ENCODE measurements at places on chromosomes 11 and 22.

DNA sequence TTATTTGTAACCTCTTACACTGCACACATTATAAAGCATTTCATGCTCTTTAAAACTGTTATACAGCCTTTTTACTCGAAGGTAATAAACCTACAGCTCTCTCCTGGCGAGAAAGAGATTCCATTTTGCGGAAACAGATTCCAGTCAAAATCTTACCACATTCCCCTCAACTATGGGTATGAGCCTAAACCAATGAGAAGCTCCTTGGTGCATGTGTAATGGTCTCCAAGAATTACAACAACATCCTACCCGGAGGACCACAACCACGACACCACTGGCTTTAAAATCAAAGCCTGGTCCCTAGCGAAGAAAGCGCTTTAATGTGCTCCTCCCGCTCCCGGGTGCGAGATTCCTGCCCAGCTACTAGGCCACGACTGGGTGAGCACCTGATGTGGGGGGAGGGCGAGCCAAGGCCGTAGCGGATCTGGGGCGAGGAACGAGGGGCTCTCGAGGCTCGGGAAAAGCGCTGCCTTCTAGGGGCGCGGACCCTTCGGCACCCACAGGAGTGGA, 821 bp downstream of the CELF1 start:
- DNase-seq, result no peak

GRCh38 chr11:65615950-65616574, 486 bp downstream of the PCNX3 start:
- no peak for DNase-seq

GRCh38 chr22:37797874-37798500, 9.7 kb upstream of the GCAT start:
- DNase-seq, result no peak

DNA sequence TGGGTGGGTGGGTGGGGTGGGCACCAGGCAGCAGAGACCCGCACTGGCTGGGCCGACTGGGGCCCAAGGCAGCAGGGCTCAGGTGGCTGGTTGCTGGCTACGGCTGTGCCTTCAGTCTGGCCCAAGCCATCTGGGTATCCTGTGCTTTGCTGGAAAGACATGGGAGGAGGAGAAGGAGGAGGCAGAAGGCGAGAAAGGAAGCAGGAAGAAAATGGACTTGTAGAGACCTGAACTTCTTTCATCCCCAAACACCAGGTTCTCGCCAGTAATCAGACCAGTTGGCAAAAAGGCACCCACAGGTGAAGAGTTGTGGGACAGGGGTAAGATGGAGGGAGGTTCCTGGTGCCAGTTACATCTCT, 78.8 kb downstream of the IGLL1 start:
- no peak for DNase-seq

- no peak for DNase-seq
Observed at GRCh38 chr11:64034411-64034811, 1.3 kb upstream of the FLRT1 start.

DNA sequence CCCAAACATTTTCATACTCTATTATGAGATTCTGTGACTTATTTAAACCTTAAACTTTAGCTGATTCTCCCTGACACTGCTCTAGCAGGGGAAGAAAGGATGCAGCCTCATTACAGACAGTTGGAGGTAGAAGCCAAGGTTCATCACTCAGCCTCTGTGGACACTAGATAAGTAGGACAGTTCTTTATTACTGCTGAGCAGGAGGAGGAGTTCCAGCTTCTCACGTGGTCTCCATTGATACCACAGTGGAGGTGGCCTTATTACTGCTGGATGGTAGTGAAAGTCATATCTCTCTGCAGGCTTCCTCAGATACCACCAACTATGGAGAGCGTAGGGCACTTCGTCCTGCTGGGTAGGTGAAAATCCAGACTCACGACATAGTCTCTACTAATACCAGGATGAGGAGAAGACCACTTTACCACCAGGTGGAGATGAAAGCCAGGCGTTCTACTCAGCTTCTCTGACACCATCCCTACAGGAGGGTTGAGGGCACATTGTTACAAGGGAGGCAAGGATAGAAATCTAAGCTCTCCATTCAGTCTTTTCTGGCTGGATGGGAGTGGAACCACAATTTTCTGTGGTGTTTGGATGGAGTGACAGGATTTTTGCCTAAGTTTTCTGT, 13.1 kb upstream of the ANGPTL5 start:
- DNase-seq, result no peak

GRCh38 chr22:44405661-44406060, 92.4 kb downstream of the RTL6 start:
- DNase-seq, result no peak

GRCh38 chr11:128695539-128696221, 1.8 kb downstream of the FLI1 start:
- DNase-seq, result no peak

DNA sequence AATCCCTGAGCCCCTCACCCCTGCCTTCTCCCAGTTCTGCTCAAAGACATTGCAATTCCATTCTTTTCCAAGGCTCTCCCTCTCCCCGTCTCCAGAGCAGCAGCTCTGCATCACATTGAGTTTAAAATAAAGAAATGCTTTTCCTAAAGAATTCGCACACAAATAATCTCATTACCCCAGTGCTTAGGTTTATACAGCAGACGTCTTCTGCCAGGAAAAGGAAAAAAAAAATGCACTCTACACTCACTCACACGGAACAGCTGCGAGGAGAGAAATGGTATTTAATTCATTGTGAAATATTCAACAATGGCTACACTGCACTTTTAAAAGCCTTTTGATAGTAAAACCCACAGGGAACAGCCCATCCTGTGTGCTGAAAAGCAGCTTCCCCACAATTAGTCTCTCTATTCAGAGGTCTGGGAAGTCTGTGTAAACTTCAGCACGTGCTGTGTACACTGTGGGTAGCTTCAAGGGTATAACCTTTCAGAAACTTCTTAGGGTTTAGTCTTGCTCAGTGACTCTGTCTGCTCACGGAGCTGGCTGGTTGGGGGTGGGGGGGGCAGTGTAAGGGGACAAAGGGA, 42.8 kb downstream of the ETS1 start:
- DNase-seq, result no peak

- no peak for DNase-seq
Observed at GRCh38 chr11:62217191-62217748, 8.8 kb downstream of the SCGB2A1 start.

DNA sequence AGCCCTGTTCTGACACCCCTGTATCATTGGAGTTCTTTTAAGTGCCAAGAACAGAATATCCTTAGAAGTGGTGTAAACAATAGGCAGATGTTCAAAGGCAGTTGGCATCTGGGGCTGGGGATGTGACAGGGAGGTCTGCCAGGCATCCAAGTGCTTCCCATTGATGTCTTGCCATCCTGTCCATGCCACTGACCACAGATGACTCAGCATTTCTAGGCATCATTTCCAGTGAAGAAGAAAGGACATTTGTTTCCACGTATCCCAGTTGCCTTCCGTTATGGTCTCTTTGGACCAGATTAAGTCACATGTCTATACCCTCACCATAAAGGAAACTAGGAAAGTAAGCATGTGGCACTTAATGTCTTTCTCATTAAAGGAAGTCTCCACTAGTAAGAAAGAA, 76.7 kb upstream of the BARX2 start:
- no peak for DNase-seq

DNA sequence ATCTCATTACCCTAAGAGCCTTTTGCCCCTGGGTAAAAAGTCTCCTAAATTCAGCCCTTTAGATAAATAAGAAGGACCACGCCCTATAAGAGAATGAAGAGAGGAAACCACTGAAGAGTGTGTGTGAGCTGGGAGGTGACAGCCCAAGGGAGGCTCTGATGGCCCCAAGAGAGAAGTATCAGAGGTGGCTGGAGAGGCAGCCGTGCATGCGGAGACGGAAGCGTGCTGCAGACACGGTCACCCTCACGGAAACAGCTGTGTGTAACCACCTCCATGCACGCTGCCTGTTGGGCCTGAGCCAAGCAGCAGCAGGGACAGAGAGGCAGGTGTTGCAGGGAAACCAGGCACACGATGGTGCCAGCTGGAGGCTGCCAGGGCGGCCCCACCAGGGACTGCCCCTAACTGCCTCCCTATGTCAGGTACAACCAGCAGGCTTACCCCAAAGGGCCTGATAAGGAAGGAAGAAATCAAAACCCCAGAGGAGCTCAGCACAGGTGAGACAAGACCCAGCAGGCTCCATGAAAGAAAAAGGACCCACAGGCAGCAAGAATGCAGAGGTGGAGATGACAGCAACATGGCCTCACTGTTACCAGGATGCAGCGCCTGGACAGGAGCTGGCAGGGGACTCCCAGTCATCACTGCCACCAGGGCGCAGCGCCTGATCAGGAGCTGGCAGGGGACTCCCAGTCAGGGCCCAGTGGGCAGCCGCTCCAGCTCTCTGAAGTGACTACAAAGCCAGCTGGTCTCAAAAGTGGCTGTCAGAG, 7.8 kb downstream of the LARGE2 start:
- peak; percentile 86 for DNase-seq

DNA sequence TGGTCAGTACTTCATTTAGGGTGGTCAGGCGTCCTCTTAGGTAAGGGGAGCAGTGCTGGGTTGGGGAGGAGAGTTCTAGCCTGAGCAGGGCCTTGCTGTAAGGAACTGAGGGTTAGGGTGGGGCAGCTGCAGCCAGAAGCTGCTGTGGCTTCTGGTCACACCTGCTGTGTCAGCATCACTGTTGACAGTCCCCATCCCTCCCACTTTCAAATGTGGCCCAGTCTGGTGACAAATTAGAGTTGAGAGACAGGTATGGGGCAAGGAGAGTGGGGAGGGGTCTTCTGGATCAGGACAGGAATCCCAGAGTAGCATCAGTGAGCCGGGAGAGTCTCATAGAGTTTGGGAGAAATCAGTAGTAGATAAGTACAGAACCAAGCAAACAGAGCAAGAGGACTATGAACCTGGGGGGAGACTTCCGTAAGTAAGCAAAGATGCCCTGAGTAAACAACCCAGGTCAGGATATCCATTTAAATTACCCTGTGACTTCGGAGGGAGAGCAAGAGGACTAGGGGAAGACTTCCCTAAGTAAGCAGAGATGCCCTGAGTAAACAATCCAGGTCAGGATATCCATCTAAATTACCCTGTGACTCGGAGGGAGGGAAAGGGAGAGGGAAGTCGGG, 53.7 kb downstream of the PPP6R2 start:
- no peak for DNase-seq

GRCh38 chr22:20591295-20591645, 83.9 kb downstream of the MED15 start:
- DNase-seq, result no peak

GRCh38 chr11:29317694-29318093, 699.1 kb downstream of the KCNA4 start:
- DNase-seq, result no peak

DNA sequence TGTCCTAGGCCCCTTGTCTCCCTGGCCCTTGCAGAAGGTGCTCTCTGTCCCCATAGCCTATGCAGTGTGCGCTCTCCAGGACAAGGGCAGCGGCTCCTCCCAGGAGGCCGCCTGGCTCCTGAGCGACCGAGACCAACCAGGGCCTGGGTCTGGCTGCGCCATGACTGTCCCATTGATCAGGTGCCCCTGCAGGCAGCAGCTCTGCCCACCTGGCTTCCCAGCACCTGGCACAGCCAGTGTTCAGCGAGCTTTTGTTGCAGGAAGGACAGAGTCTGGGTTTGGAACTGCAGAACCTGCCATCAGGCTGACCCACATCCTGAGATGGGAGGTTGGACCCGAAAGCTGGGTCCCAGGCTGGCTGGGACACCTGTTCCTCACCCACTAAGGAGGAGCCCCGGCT, 1001.1 kb downstream of the BRD1 start:
- no peak for DNase-seq

DNA sequence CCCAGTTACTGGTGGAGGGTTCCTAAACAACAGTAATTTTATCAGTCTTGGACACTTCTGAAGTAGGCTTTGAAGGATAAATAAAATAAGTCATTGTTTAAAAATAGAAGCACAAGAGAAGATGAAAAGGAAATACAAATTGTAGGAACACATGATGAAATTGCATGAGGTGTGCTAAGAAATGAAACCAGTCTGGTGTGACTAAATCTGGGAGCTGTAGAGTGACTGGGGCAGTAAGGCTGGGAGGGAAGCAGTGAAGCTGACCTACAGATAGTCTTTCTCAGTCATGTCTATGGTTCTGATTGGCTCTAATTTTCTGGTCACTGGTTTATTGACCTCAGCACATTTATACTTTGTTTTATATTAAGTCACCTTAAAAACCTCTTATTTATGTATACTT, 139.1 kb downstream of the SLC17A6 start:
- DNase-seq, result no peak

DNA sequence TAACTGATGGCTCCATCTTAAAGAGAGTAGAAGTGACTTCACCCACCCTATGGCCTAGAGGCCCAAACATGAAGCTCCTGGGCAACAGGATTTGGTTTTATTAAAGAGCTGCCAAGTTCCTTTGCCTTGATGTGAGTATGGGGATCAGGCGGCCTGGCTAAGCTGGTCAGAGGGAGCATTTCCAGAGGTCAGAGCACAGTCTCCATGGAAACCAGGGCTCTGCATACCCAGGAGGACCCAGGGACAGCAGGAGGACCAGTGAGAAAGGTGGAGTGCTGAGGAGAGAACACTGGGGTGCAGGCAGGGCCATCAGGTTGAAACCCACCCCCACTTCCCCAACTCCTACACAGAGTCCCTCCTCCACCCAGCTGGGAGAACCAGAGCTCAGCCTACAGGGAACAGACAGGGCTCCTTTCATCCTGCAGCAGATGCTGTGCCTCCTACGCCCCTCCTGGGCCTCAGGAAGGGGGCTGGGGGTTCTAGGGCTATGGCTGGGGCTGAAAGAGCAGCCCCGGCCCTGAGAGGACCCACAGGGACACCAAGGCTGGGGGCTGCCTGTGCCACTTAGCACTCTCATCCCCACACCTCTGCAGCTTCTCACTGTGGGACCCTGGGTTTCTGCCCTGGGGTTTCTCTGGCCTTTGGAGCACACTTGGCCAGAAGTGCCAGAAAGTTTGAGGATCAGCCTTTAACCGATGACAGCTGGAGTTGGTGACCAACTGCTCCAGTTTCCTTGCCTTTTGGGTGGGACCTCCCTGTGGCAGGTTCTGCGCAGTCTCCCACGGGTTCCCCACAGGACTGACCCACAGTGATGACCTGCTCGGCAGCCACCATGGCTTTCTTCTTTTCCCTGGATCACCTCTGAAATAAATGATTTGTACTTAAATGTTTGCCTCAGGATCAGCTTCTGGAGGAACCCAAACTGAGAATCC, 13.8 kb upstream of the P2RY6 start:
- DNase-seq, result no peak

GRCh38 chr11:86630229-86630981, 42.0 kb downstream of the ME3 start:
- DNase-seq, result no peak

GRCh38 chr22:25548866-25549464, 15.5 kb upstream of the GRK3 start:
- DNase-seq, result no peak

DNA sequence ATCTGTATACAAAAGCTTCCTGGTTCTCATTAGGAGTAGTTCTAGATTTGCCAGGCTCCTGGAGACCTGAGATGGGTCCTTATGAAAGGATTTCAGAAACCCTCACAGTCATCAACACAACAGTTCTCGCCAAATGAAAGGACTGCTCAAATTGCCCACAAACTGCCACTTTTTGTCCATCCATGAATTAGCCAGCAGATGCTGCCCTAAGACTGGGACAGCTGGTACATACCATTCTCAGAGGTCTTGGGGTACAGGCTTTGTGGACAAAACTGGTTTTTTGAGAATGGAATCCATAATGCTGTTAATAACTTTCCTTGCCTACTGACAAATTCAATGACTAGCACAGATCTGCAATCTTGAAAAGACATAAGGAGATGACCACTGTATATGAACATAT, 23.4 kb upstream of the BDNF start:
- DNase-seq, result no peak

GRCh38 chr11:7515447-7515886, 1.7 kb downstream of the PPFIBP2 start:
- no peak for DNase-seq
